Fibroblast of lung (primary cell): ENCODE measurements at places on chromosomes 3 and 15.

GRCh38 chr3:63047068-63047467 lies 171.9 kb upstream of the CADPS start:
- DNase-seq: peak; percentile 57

- DNase-seq: no peak
Measured at GRCh38 chr15:65789759-65790425, 2.2 kb downstream of the DENND4A start.

- peak; percentile 56 for DNase-seq
Measured at GRCh38 chr3:135895734-135896121, 69.8 kb upstream of the PPP2R3A start.

- DNase-seq: peak; percentile 88
Measured at GRCh38 chr3:65729555-65729954, 309.2 kb downstream of the MAGI1 start.
